ENCODE measurements at places on chromosomes 3 and 15.

DNA sequence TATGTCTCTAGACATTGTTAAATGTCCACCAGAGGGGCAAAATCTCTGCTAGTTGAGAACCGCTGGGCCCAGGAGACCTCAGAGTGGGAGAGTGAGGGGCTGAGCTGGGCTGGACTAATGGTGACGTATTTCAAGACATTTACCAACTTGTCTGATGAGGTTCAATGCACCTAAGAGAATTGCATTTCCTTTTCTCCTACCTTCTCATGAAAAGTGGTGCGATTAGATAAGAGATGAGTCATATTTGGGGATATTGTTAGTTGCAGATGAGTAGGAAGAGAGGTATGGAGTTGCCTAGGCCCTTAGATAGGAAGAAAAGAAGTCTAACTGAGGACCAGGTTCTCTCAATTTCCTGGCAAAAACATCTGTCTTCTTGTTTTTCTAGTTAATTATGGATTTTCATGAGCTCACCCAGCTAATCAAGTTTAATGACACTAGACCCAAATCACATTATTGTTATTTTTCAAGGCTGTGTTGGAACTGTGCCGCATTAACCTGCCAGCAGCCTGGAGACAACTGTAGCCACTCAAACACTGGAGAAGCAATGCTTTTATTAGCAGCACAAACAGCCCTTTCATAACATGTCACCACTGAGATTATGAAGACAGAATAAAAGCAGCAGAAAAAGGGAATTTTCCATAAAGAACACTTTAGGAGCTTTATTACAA is 144.2 kb downstream of the PDCD6IP start:
- peak; percentile 19 for DNase-seq

- no peak for DNase-seq
Measured at GRCh38 chr15:63089260-63090043, 32.2 kb upstream of the LACTB start.

DNA sequence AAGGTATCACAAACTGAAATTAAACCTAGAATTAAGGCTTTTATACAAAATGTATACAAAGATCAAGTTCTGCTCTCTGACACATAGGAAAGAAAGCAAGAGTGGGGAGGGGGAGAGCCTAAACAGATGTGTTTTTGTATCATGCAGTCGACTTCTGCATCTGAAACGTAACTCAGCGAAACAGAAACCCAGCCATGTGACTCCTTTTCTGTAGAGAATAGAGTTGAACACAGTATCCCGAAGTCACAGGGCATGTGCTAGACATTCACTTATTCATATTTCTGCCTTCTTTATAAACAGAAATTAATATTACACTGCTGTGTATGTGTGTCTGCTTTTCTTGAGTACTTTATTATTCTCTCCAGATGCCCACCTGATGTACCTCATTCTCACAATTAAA is 121.0 kb downstream of the PDZRN3 start:
- DNase-seq: no peak

DNA sequence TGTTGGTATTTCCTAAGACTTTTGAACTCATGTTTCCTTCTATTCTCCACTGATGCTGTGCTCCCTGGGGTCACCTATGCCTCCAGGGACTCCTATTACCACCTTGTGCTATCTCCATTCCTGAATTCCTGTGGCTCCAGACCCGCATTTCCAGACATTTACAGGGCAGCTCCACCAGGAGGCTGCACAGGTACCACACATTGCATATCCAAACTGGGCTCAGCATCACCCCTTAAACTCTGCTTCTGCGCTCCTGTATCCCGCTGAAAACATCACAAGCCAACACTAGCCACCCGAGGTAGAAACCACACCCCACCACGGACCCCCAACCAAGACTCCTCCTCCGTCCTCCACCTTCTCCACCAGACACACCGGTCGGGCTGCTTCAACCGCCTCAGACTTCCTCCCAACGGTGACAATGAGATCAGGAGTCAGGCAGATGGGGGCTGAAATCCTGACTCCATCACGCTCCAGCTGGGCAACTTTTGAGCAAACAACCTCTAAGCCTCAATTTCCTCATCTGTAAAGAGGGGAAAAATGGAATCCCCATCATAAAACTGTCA is 10.4 kb downstream of the TNK2 start:
- no peak for DNase-seq

DNA sequence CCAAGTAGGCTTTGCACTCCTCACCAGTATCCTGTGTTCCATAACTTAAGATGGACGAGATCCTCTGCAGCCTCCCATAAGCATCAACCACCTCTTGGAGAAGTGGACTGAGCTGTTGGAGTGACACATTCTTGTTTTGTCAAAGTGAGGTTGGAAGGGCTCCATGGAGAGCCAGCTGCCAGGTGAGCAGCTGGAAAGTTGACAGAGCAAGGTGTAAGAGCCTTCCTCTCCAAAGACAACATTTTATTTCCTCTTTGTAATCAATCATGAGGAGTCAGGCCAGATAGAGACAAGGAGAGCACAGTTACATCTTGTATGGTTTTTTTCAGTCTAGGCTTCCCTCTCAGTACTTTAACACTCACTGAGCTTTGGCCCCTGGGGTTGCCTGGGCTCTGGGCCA is 5.1 kb downstream of the ABI3BP start:
- no peak for DNase-seq

- DNase-seq: no peak
Measured at GRCh38 chr3:111311126-111311525, 230.9 kb upstream of the CD96 start.

DNA sequence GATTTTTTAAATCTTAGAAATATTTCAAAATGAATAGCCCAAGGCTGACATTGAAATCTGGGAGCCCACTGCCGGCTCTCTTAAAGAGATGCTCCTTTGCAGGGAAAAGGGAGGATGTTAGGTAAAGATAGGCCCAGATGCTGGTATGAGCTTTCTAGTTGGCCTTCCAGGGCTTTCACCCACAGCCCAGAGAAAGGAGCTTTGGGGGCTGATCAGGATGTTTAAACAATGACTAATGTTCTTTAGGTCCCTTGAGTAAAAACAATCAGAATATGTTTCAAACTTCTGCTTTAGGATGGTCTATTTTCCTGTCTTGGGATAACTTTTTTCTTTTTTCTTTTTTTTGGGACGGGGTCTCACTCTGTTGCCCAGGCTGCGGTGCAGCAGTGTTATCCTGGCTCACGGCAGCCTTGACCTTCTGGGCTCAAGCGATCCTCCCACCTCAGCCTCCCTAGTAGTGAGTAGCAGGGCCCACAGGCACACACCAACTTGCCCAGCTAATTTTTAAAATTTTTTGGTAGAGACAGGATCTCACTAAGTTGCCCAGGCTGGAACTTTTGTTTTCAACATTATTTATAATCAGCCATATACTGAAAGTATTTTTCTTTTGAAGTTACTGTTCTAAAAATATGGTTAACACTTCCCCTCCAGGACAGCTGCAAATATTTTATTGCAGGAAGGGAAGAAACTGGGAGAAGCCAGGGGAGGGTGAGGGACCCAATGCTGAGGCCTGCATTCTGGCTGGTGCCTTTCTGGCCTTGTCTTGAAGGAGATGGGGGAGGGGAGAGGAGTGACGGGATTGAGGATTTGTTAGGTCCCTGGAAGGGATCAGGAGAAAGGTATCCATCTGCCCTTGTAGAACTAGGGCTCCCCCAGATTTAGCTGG is 70.1 kb downstream of the TRAK1 start:
- DNase-seq: no peak

DNA sequence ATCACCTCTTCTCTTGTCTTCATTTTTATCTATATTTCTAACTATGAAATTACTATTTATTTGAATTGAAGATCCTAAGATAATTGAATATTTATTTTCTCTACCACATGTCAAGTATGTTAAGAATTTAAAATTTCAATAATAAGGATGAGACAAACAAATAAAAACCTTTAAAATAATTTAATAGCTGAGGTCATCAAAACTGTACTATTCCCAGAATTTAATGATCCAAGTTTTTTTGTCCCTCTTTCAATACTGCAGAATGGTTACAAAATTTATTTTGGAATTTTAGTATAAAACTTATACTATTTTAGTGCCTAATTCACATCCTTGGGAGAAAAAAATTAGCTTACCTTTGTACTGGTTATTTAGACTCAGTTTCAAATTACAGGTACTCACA is 774.9 kb downstream of the ROBO2 start:
- DNase-seq: no peak
